Brain microvascular endothelial cell (primary cell): ENCODE measurements at places on chromosomes 4 and X.
A peak's percentile ranks its signal among the peaks of the same experiment; 100 is the strongest.

- DNase-seq, result no peak
Observed at GRCh38 chrX:131649741-131650140, 105.9 kb downstream of the OR13H1 start.

DNA sequence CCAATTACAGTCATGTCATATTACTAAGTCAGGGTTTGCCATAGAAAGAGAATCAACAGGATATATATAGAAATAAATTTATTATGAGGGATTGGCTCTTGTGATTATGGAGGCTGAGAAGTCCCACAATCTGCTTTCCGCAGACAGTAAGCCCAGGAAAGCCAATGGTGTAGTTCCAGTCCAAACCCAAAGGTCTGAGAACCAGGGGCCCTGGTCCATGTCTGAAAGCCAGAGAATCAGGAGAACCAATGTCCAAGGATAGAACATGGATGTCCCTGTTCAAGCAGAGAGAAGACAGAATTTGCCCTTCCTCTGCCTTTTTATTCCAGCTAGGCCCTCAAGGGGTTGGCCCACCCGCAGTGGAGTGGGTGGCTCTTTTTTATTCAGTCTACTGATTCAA lies 25.6 kb downstream of the FABP2 start:
- DNase-seq, result no peak

GRCh38 chrX:140343226-140343868 lies 161.5 kb downstream of the SOX3 start:
- DNase-seq, result no peak

DNA sequence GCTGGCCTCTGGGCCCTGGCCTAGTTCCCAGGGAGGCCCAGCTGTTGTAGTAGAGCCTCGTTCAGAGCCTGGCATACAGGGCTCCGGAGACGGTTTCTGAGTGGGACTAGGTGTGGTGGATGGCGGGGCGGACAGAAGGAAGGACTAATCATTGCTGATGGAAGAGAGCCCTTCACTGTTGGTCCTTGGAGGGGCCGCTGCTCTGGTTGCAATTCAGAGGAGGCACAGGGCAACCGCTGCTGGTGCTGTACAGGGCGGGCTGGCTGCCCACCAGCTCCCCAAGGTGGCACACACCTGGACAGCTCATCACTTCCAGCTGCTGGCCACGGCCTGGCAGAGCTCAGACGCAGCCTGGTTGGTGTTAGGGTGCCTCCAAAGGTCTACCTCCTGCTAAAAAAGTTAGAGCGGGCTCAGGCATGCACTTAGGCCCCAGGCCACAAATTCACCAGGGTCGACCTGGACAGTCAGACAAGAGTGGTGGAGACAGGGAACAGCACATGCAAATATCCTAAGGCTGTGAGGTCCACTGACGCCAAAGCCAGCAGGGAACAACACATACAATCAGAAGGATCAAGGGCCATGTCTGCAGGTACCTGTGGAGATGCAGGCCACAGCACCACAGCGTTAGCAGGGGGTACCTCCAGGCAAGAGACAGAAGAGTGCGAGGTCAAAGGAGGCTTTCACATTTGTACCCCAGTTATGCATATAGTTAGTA lies 7.5 kb upstream of the RNF4 start:
- DNase-seq, result no peak

GRCh38 chr4:76095568-76095967 lies 21.1 kb downstream of the ART3 start:
- no peak for DNase-seq

DNA sequence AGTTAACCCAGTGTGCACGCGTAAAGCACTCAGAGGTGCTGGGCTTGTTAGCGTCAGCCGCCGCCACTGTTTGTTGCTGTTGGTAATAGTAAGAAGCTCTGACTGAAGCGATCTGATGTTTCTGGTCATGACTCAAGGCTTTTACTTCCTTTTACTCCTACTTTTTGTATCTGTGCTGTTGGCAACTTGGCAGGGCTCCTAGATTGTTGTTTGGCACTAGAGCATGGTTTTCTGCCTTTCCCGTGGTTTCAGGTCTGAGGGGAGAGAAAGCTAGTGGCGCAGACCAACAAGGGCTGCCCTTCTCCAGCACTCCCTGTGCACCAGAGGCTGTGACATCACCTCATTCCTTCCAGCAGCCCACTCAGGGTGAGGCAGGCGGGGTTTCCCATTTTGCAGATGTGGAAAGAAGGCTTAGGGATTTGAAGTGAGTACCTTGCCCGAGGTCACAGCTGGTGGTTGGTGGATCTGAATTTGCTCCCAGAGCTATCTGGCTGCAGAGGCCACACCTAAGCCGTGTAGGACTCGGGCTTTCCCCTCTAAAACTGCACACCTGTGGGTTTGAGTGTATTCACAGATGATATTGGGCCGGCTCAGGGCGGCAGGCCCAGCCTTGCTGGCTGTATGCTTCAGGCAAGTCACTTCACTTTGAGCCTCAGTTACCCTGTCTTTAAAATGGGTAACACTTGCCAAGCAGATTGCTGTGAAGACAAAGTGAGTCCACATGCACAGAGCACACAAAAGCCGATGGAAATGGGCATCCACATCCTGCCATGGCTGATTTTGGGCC lies 51.2 kb upstream of the TADA2B start:
- DNase-seq, result peak; percentile 73

DNA sequence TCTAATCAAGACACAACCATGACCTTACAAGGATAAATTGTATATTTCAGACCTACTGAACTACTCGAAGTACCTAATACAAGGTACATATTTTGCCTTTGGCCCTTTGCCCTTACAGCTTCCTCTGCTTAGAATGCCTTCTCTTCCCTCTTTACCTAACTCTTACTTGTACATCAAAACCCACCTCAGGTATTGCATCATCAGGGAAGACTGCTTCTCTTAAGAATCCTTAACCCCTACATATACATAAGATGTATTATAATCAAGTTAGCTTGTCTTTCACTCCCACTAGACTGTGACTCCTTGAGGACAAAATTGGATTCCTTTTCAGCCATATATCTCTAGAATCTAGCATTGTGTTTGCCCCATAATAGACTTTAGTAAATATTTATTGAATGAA lies 101.7 kb upstream of the STIM2 start:
- DNase-seq, result no peak

DNA sequence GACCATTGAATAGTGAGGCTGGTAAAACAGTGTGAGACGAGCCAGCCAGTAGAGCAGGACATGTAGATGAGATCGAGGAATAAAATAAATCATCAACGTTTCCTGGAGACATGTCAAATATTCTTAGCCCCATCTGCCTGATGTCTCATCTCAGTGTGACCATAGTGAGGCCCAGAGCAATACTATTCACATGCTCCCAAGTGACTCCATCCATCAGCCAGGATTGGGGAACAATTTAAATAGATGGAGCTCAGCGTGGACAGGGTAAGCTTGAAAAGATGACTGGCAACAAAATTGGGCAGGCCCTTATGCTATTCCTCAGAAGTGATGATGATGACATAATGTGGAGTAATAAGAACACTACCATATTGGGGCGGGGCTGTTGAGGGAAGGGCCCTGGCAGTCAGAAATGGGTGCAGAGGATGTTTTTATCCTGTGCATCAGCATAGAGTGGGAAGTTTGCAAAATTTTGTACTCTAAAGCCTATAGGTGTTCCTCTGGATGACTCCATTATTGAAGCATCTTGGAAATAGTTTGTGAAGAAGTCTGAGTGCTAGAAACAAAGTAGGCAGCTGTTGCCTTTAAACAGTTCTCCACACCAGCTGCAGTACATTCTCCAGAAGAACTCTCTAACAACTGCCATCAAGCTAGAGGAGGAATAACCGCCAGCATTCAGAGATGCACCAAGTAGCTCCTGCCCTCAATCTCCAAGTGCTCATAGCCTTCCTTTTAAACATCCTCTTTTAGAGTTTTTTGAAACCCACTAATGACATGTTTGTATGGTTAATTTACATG lies 333.0 kb downstream of the DCHS2 start:
- no peak for DNase-seq

DNA sequence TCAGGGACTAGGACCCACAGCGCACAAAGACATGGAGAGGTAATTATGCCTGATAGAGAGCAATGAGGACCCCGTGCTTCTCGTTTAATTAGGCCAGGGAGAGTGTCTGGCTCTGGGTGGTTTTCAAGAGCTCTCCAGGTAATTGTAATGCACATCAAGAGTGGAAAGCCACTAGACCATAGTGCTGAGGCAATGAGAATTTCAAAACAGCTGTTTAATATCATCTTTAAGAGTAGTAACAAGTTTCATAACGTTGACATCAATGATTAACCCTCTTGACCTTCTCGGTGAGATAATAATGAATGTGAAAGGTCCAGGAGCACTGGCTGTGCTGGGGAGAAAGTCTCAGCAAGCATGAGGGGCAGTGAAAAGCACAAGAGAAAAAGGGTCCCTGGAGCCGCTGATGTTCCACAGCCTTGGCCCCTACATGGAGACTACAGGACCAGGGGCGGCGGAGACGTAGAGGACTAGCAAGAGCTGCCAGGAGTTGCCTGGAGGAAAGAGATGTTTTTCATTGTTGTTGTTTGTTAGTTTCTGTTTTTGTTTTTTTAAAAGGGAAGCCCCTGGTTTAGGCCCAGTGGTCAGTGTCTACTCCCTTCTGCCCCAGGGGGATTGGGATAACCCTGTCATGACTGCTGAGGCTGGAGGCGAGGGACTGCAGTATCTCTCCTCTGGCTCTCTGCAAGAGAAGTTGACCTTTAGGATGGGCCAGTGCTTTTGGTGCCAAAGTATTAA lies 14.8 kb upstream of the CXCR3 start:
- DNase-seq, result no peak
